Fibroblast of skin of back (primary cell): ENCODE measurements at places on chromosomes 2 and 18.

- DNase-seq: no peak
Measured at GRCh38 chr2:149225446-149225845, 104.9 kb upstream of the LYPD6 start.

GRCh38 chr2:203688798-203689197 lies 17.6 kb upstream of the CD28 start:
- no peak for DNase-seq

- no peak for DNase-seq
Measured at GRCh38 chr18:35085450-35086380, 44.5 kb downstream of the MAPRE2 start.

- DNase-seq: peak; percentile 24
Measured at GRCh38 chr2:204453730-204454167, 91.5 kb upstream of the PARD3B start.

DNA sequence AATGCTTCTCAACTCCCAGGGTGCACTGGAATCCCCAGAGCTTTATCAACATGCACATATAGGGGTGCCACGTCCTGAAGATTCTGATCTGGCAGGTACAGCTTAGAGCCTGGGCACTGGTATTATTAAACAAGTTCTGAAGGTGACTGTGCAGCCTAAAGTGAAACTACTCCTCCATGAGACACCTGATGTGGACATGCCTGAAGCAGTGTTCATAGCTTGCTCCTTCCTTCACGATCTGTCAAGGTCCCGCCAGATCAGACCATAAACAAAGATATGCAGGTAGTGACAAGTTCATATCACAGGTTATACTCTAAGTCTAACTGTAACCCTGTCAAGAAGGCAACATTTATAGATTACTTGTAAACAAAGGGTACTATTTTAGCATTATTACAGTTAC lies 65.3 kb upstream of the DNER start:
- DNase-seq: no peak

DNA sequence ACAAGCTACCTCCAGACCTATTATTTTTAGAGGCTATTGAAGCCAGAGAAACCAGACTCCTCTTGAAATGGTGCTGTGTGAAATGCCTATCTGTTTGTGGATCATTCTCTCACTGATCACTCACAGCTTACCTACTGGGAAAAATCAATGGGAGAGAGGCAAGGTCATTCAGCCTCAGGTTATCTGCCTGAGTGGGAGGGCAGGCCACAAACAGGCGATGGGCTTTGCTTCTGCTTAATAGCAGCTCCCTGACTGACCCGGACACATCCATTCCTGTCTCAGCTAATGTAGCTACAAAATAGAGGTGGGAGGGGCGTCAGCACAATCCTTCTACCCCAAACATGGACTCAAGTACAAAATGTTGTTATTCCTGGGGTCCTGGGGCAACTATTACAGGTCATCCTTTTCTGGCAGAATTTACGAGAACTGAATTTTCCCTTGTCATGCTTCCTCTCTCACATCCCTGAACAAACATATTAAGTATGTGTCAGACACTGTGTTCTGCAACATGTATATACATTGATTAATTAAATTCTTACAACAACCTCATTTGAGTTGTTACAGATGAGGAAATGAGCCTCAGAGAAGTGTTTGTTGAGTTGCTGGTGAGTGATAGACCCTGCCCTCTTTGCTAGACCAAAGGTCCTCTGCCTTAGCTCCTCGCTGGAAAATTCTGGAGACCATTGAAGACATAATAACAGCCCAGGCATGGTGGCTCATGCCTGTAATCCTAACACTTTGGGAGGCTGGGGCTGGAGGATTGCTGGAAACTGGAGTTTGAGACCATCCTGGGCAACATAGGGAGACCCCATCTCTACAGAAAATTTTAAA lies 60.5 kb downstream of the CDK15 start:
- no peak for DNase-seq

- no peak for DNase-seq
Measured at GRCh38 chr2:181779288-181780021, 99.1 kb upstream of the NEUROD1 start.

GRCh38 chr2:152493945-152494528 lies 159.1 kb downstream of the FMNL2 start:
- no peak for DNase-seq

DNA sequence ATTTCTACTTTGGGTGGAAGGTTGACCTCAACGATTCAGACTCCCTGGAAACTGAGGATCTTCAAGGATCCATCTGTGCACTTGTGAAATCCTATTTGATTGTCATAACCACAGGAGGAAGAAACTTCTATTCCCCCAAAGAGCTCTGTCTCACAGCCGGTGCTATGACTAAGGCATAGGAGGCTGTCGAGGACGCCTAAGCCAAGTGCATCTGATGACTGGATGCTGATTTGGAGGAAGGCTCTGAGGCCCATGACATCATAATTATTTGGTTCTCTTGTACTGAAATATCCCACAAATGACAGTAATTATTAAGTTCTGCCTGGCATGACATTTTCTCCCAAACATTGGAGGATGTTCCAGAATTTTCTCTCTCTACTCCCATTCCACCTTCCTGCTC lies 13.8 kb upstream of the KCNF1 start:
- no peak for DNase-seq

GRCh38 chr2:228624733-228625132 lies 443.2 kb upstream of the SPHKAP start:
- no peak for DNase-seq

GRCh38 chr2:95001701-95002100 lies 23.8 kb upstream of the MAL start:
- DNase-seq: no peak

- DNase-seq: no peak
Measured at GRCh38 chr2:105882920-105883435, 138.3 kb downstream of the NCK2 start.

DNA sequence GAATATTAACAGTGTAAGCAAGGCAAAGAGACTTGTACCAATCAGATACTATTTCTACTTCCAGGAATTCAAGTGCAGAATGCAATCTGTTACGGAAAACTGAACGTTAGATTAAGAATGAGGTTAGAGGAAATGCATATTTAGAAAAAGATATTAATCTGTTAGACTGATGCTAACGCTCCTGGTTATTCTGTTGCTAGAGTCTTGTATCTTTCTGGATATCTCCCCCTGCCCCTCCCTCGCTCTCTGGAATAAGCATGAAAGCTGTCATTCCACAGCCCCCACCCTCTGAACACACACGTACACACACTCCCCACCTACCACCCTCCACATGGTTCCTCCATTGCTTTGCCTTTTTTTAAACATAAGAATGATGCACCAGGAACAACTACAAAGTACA lies 24.1 kb downstream of the FIGN start:
- DNase-seq: no peak
